ENCODE measurements at places on chromosomes 12 and 14.

GRCh38 chr12:93200291-93200917 is 177.3 kb upstream of the NUDT4 start:
- no peak for DNase-seq

DNA sequence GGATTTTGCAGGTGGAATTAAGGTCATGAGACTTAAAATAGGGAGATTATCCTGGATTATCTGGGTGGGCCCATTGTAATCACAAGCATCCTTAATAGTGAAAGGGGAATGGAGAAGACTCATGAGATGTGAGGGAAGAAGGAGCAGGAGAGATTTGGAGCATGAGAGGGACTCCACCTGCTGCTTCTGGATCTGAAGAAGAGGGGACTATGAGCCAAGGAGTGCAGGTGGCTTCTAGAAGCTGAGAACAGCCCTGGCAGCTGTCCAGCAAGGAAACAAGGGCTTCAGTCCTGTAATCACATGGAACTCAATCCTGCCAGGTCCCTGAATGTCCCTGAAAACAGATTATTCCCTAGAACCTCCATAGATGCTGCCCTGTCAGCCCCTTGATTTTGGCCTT is 67.8 kb downstream of the PELI2 start:
- no peak for DNase-seq

DNA sequence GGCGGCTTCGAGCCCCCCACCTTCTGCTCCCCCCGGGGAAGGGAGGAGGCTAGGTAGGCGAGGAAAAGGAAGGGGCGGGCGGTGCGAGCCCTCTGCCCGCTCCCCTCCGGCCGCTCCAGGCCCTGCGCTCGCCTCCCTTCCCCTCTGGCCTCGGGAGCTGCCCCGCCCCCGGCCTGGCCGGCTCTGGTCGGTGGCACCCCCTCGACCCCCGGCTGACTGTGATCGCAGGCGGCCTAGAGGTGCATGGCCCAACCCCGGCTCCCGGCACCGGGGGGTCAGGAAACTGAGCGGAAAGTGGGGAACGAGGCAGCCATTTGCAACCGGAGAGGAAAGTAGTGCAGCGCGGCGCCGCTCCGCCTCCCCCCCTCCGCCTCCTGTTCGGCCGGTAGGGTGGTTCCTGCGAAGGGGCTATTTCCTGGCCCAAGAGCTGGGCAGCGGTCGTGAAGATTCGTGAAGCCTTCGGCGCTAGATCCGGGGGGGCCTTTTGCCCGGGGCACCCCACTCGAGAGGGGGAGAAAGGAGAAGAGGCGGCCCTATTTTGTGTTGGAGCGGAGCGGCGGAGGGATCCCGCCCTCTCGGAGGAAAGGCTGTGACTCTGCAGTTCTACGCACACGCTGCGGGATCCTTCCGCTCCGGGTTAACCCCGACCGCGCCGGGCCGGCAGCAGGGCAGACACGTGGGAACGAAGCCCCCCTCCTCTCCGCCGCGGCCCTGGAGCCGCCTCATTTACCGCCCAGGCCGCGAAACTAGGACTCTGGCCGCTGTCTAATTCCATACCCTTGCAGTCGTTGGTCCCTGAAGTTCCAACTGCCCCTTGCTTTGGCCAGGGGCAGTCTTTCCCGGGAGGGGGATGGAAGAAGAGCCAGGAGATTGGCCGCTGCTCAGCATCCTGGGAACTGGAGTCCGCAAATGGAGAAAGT is at the start of gene KMT2D:
Gene KMT2D, minus strand, starts transcription at position 558 of the 920 bp plus-strand sequence. CDS start 5,470 bp downstream, outside the sequence.
- peak; percentile 89 for DNase-seq

DNA sequence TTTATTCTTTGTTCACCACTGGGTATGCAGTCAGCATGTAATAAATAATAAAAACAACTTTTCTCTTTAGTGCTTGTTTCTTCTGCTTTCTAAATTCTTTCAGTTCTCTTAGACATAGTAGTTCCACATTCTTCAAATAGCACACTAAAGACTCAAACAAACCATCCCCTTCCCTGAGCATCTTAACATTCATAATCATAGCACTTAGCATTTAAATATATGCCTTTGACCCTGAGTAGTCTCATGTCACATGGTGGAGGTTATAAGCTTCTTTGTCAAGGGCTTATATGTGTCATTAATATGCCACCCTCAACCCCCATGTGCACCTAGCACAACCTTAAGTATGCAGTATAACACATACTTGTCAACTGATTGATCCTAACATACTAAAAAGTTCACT is 212.7 kb downstream of the PHLDA1 start:
- DNase-seq = no peak

GRCh38 chr12:123111498-123112165 is 39.3 kb downstream of the PITPNM2 start:
- peak; percentile 26 for DNase-seq

- DNase-seq = no peak
Observed at GRCh38 chr12:11496157-11496851, 100.9 kb upstream of the PRB2 start.

All from CD4-positive, alpha-beta T cell treated with Interleukin-4 for 4 hours (primary cell).